ENCODE measurements at places on chromosomes 4 and X. TPM values are rescaled to one million over a fixed set of nuclear protein-coding genes. Genes with fewer than 3 reads are reported as not detected.

The DCLK2 gene
- polyA plus RNA-seq = not detected

The SPATA18 gene
- polyA plus RNA-seq = 5.7 TPM

The SMIM10 gene
- polyA plus RNA-seq = not detected

The TBC1D9 gene
- polyA plus RNA-seq = 11.9 TPM

The CTAG2 gene
- polyA plus RNA-seq = not detected

The ZNF711 gene
- polyA plus RNA-seq = 6.8 TPM

The FDCSP gene
- polyA plus RNA-seq = not detected

DNA sequence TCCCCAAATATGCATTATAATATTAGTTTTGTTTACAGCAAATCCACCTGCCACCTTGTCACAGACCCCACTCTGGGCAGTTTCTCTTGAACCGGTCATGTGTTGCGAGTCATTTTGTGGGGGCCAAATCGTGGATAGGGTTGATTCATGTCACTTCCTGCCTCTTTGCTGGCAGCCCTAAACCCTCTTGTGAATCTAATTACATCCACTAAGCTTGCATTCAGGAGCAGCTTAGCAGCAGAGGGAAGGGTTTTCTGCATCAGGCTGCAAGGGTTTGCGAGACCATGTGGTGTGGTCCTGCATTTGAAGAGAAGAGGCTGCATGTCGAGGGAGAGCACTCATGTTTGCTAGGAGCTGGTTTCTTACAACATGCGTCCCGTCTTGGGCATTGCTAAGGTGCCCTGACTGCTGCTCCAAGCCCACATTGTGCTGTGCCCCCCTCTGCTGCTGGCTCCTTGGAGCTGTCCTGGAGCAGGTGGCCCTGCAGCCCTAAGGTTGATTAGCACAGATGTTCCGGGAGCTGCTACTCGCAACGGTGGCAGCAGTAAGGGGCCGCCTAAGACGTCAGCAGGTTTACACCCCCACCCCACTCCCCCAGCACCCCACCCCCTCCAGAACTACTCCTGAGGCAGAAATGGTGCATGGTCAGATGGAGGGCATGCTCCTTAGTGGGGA is 88.9 kb upstream of the CLDN34 start:
- H3K36me3 ChIP-seq = no peaks in the 10 kb centered on the region
- no peak for DNase-seq
- no peak overlapping the region for H3K4me3 ChIP-seq
- H3K27ac ChIP-seq = no peak overlapping the region
- H3K27me3 ChIP-seq = no peaks in the 10 kb centered on the region

GRCh38 chr4:26885912-26886274 is 25.3 kb downstream of the STIM2 start:
- no peaks in the 10 kb centered on the region for H3K4me1 ChIP-seq
- H3K27ac ChIP-seq = no peak overlapping the region
- H3K27me3 ChIP-seq = no peaks in the 10 kb centered on the region
- no peaks in the 10 kb centered on the region for H3K36me3 ChIP-seq

DNA sequence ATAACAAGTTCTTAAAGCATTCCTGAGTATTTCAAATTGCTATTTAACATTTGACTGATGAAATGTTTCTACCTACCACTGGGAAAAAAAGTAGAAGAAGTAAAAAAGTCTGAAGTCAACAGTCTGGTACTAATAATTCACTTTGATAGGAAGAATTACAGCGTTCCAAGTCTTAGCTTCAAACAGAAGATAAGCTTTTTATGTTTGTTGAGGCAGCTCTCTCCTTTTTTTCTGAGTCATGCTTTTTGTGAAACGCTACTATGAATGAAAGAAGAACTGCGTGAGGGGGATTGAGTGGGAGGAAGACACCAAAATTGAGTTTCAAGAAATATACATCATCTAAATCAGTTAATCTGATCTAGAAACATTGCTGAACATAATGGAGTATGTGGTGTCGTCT is 13.0 kb upstream of the KDR start:
- H3K27ac ChIP-seq = no peak overlapping the region
- no peak overlapping the region for H3K4me3 ChIP-seq
- H3K36me3 ChIP-seq = no peaks in the 10 kb centered on the region
- no peak for DNase-seq
- H3K4me1 ChIP-seq = no peaks in the 10 kb centered on the region
- H3K27me3 ChIP-seq = no peaks in the 10 kb centered on the region

DNA sequence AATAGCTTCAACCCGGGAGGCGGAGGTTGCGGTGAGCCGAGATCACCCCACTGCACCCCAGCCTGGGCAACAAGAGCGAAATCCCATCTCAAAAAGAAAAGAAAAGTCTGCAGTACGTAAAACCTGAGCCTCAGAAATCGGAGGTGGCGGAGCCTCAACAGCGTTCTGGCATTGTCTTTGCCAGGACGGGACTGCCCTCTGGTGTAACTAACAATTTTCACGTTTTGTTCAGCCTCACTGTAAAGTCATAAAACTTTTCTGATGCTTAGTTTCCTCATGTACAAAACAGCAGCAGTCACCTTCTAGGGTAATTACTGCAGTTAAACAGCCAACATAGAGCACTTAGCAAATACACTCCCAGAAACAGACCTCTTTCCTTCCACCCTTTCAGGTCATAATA is 121.7 kb downstream of the RBM47 start:
- no peaks in the 10 kb centered on the region for H3K27me3 ChIP-seq
- no peaks in the 10 kb centered on the region for H3K36me3 ChIP-seq
- DNase-seq = no peak
- H3K27ac ChIP-seq = no peak overlapping the region

DNA sequence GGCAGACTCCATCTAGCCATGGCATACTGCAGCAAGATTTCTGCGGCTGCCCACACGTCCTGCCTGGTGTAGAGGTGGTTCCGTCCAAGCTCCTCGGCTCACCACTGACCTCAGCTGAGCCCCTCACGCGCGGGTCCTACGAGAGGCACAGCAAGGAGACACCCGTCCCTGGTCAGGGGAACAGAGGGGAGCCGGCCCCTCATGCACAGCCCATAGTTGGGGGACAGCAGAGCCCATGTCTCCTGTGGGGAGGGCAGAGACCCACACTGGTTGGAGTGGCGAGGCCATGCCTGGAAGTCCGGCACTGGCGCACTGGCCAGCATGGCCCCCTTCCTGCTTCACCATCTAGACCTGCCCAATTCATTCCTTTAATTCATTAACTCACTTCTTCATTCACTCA is 80.8 kb downstream of the HTRA3 start:
- peaks cover 35% of the 10 kb centered on the region for H3K4me1 ChIP-seq
- no peak overlapping the region for H3K4me3 ChIP-seq
- H3K27ac ChIP-seq = no peak overlapping the region
- H3K27me3 ChIP-seq = peaks cover 7% of the 10 kb centered on the region
- no peaks in the 10 kb centered on the region for H3K36me3 ChIP-seq
- no peak for DNase-seq

DNA sequence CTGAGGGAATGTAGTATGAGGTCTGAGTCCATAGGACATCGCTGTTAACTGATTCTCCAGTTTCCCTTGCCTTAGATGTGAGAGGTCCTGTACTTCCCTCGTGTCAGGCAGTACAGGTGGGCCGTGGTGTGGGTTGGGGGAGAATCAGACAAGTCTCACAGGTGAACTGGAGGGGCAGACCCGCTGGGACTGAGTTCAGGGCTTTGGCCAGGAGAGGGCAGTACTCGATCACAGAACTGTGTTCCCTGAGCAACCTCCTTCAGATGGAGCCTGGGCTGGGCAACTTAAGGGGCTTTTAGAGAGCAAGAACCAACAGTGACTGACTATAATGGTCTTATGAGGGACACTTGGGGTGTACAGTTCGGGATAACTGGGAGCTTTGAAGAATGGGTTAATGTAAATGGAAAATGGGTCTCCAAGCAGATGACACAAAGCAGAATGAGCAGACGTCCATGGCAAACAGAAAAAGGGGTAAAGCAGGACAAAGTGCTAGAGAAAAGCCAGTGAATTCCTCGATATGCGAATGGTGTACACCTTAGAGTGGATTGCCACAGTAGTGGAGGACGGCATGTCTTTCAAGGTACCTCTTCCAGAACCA is 83.6 kb downstream of the CCNG2 start:
- DNase-seq = peak; percentile 43
- no peak overlapping the region for H3K4me3 ChIP-seq
- no peaks in the 10 kb centered on the region for H3K36me3 ChIP-seq
- H3K27ac ChIP-seq = no peak overlapping the region

DNA sequence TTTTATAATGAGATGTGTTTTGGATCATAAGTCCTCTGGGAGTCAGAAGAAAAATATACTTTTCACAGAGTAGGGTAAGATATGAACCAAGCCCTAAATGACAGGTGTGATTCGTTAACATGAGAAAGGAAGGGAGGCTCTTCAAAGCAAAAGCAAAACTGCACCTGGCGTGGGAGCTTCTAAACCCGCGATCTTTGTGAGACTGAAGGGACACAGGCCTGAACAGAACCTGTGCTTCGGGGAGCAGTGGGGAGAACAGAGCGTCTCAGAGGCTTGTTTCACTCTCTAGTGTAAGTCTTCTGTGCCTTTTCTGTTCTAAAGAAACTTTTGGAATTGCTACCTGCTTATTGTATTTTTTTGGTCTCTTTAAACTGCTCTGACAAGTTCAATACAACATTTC is 30.2 kb upstream of the CYP4V2 start:
- DNase-seq = no peak
- peaks cover 15% of the 10 kb centered on the region for H3K27me3 ChIP-seq
- H3K4me3 ChIP-seq = no peak overlapping the region
- H3K27ac ChIP-seq = no peak overlapping the region

GRCh38 chr4:8727131-8727530 is 134.6 kb downstream of the CPZ start:
- no peaks in the 10 kb centered on the region for H3K4me1 ChIP-seq
- DNase-seq = no peak
- H3K27me3 ChIP-seq = peaks cover 55% of the 10 kb centered on the region
- H3K4me3 ChIP-seq = no peak overlapping the region

Data from HepG2 (cell line).